Activated CD4-positive, CD25-positive, alpha-beta regulatory T cell treated with anti-CD3 and anti-CD28 coated beads, Interleukin-2, amount 50 U/mL, for 16 hours (primary cell): ENCODE measurements at places on chromosomes 3 and 15.
A peak's percentile ranks its signal among the peaks of the same experiment; 100 is the strongest.

DNA sequence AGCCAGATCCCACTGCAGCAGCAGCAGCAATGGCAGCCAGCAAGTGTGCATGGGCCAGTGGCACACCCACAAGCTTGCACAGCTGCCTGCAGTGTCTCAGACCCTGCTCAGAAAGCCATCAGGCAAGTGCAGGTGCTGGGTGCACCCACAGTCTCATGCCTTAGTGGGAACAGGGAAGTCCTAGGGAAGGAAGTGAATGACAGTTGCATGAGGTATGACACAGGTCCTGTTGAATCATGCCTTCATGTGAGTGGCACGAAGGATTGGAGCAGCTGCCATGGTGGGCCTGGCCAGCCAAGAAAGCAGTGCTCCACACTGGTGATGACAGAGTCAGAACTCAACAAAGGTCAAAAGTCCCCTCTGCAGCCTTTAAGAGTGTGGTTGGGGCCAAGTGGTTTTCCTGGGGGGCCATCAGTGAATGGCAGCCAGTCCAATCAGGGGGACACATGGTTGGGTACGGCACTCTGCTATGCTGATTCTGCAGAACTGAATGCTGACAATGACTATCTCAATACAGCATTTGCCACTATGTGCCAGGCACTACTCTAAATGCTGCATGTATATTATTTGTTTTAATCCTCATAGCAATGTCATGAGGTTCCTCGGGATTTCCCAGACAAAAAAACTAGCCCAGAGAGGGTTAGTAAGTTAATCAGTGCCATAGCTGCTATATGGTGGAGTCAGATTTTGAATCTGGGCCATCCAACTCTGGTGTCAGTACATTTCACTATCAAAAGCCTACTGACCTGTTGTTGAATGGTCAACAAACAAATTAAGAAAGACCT lies 94.3 kb downstream of the AQP9 start:
- DNase-seq, result no peak

GRCh38 chr15:77058468-77058867 lies 12.4 kb downstream of the TSPAN3 start:
- no peak for DNase-seq

DNA sequence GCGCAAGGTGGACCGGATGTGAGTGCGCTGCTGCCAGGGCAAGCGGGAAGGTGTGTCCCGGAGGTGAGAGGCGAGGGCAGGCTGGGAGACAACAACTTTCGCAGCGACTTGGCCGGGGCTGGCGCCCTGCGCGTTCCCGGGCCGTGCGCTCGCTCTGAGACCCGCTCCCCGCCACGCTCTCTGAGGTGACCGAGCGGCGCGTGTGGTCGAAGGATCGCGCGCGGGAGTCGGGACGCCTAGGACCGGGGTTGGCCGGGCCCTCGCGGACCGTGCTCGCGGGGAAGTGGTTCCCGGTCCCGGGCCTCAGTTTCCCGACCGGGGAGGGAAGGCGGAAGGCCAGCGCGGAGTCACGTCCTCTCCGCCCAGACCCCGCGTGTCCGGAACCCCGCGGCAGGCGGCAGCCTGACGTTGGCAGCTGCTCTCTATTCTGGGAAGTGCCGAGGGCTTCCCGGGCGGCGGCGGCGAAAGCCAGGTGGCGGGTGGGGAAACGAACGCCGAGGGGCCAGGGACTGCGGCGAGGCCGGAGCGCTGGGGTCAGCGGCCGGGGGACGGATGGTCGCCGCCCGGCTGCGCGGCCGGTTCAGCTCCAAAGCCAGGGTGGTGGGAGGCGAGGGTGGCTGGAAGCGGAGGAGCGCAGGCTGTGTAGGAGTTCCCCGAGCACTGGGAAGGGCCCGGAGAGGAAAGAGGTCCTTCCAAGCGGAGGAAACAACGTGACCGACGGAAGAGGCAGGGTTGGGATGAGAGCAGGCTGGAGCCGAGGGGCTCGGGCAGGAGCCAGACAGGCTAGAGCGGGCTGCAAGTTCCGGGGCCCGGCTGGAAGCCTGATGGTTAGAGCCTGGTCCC lies 1.0 kb upstream of the IGF2BP2 start:
- DNase-seq, result no peak

- DNase-seq, result peak; percentile 63
These were observed 17.2 kb upstream of the ANKDD1A start for GRCh38 chr15:64894395-64895056.
